Activated naive CD8-positive, alpha-beta T cell treated with anti-CD3 and anti-CD28 coated beads, Interleukin-2, amount 50 U/mL, for 16 hours (primary cell): ENCODE measurements at places on chromosomes 1 and 21.

- DNase-seq: no peak
Measured at GRCh38 chr1:210025870-210026269, 87.9 kb downstream of the SYT14 start.

DNA sequence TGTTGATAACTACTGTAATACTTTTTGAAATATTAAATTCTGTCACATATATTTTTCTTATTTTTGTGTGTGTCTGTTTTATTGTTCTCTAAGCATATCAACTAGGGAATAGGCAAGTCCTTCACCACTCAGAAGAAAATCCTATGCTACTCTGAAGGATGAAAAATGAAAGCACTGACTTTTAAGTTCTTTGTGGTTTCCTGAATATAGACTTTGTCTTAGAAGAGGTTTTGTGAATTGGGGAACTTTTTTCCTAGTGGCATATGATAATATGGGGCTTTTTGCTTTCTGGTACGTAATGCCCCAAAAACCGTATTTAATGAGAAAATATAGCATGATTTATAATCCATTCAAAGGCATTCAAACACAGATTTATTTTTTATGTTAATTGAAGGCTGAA is 136.0 kb downstream of the SNX7 start:
- no peak for DNase-seq

GRCh38 chr1:36829961-36830360 is 204.4 kb downstream of the GRIK3 start:
- DNase-seq: no peak

DNA sequence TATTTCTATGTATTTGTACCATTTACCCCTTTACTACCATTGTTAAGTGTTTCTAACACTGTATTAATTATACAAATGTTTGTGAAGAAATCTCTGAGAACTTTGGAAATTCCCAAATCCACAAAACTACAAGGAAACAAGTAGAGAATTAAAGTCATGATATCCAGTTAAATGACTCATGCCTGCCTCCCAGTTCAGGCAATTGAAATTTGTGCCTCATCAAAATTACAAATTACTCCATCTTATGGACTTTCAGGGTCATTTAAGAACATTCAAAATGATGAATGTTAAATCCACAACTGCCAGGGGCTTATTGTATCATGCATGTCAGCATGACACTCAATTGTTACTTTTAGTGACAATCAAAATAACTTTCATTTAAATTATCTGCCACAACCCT is 282.4 kb downstream of the ZNF326 start:
- DNase-seq: no peak

- DNase-seq: no peak
Measured at GRCh38 chr1:203287109-203287893, 18.0 kb upstream of the BTG2 start.
